ENCODE measurements at places on chromosomes 7 and 10. TPM values are rescaled to one million over a fixed set of nuclear protein-coding genes. Genes with fewer than 3 reads are reported as not detected.
A peak's percentile ranks its signal among the peaks of the same experiment; 100 is the strongest.

Gene FEZF1
- not detected for total RNA-seq

Gene FOXP2
- total RNA-seq, result 7.9 TPM

Gene NKX6-2
- not detected for total RNA-seq

Gene SPDYE6
- not detected for total RNA-seq

DNA sequence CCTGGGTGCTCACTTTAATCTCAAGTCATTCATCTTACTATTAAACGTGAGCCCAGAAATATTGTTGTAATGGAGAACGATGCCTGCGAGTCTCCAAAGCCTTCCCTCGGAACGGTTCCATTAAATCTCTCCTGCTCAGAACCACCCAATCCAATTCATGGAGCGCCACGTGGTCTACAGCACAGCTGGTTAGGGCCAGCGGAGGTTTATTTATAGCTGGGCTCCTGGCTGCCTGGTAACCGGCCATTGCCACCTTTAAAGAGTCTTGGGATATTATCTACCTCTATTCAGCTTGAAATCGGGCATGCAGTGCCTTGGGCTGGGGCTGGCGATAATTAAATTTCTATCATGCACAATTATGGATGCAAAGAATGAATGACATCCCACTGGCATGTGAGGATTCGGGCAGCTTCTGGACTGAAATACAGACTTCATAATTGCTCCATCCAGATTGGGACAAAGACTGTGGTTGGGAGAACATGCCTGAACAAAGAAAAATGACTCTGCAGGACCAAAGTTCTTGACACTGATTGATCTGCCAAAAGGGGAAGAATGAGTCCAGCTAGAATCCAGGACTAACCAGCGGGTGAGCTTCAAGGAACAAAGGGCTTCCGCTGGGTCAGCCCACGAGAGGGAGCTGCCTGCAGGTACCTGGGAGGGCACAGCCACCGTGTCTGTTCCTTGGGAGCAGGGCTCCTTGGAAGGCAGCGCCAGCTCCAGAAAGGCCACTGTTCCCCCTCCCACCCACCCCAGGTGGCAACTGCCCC is 7.3 kb downstream of the FAM20C start:
- DNase-seq, result no peak

- DNase-seq, result no peak
These were observed 6.7 kb downstream of the PLAC9 start for GRCh38 chr10:80139265-80139664.

DNA sequence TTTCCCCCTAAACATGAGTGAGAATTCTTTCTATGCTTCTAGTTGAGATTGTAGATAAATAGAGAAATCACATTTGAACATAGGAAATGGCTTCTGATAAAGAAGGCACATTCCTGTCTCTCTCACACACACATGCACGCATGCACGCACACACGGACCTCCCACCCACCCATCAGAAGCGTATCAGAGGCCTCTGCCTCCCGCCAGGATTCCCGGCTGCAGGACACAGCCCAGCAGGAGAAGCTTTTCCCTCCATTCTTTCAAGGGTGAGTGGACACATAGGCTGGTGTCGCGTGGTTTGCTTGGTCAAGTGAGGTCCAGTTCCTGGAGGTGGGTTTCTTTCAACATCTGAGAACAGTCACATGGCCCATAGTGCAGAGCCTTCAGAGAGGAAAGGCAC is 34.2 kb downstream of the KLF6 start:
- no peak for DNase-seq

DNA sequence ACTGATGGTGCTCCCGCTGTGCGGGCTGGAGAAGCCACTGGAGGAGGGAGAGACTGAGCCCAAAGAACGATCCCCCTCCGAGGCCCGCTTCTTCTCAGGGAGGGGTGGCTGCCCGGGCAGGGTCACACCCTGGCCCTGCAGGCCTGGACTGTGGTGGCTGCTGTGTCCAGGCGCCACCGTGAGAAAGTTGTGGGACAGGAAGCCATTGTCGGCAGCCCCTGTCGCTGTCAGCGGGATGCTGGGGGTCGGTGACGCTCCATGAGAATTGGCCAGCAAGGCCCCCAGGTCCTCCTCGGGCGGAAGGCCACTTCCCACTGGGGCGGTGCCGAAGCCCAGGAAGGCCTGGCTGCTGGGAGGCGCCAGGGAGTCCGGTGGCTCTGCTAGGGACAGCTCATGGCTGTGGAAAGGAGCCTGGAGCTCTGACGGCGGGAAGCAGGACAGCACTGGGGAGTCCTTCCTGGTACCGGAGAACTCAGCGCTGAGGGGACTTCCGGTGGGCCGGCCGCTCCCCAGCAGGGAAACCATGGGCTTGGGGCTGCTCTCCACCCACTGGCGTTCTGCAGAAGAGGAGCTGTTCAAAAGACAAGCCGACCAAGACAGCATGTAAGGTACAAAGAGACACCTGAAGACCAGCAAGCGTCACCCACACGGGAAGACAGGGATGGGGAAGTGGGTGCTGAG is 278.8 kb downstream of the TNS3 start:
- DNase-seq, result peak; percentile 86

Data from mesenteric fat pad (tissue), 1 donor.